ENCODE measurements at places on chromosomes 6 and 20. TPM values are rescaled to one million over a fixed set of nuclear protein-coding genes. Genes with fewer than 3 reads are reported as not detected.

DNA sequence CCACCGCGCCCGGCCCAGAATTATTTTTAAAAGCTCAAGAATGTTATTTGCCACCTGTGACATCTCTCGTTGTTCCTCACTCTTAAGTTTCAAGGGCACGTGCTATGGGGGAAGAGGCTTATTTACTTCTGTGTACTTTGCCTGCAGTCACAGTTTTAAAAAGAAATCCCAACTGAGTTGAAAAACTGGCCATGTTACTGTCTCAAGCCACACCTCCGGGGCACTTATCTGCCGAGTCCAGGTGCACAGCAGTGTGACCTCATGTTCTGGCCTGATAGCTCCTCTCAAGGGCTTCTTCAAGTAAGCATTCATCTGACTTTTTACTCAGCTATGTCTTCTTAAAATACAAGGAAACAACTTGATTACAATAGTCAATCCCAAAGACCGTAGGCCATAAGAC, 34.5 kb downstream of the SHLD1 start:
- DNase-seq = no peak

DNA sequence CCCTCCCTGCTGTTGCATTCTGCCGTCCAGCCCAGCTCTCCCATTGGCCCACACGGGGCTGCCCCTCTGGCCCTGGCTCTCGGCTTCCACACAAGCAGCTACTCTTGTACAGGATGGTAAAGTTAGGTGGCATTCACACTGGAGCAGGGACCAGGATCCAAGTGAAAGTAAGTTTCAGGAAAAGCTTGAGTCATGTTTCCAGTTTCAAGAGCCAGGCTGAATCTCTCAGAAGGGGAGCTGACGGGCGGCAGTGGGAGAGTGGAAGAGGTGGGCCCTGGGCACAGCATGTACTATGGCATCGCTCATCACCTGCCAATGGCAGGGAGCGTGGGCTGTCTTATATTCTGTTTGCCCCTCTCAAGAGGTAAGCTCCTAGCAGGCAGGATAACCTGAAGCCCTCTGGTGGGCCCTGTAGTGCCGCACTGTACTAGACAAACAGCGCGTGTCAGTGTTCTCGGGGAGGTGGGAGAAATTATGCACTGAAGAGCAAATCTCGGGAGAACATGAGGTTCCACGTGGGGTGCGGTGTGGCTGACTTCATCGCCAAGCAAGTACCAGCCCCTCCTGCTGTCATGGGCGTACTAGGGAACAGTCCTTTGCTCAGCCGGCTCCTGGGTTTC, 241.5 kb downstream of the NRN1 start:
- no peak for DNase-seq

DNA sequence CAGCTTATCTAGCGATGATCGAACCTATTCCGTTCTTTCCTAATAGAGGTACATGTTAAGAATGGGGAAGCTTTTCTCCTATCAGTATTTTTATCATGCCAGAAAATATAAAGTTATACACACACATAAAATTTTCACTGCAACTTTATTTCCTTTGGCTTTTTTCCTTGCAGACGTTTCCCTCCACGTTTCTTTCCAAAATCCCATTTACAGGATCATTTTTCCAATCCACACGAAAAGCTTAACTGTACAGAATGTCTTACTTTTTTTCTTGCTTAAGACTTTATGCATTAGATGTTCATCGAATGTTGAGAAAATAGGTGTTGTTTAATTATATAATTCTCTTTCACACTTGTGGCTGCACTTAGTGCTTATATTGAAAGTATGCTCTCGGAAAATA, 62.9 kb upstream of the HDGFL1 start:
- no peak for DNase-seq

GRCh38 chr6:21437581-21437980, 156.0 kb upstream of the SOX4 start:
- DNase-seq = no peak

GRCh38 chr6:42689371-42689770, 33.0 kb downstream of the PRPH2 start:
- no peak for DNase-seq

DNA sequence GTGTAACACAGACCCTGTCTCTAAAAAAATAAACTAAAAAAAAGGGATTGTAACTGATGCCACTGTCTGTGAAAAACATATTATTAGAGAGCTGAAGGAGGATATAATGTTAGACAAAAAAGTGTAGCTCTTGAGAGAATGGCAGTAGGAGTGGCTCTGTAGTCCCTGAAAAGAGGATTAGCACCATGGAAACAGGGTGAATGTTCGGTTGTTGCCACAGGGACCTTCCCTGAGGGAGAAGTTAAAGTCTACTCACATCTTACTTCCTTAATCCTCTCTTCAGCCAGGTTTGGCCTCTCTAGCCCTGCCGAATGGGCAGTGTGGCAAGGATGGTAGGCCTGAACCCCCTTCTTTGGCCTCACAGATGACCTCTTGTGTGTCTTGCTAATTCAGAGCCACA, 12.1 kb downstream of the SCAND1 start:
- DNase-seq = no peak

- DNase-seq = no peak
These were observed 252.0 kb downstream of the TBX18 start for GRCh38 chr6:84512391-84512790.

DNA sequence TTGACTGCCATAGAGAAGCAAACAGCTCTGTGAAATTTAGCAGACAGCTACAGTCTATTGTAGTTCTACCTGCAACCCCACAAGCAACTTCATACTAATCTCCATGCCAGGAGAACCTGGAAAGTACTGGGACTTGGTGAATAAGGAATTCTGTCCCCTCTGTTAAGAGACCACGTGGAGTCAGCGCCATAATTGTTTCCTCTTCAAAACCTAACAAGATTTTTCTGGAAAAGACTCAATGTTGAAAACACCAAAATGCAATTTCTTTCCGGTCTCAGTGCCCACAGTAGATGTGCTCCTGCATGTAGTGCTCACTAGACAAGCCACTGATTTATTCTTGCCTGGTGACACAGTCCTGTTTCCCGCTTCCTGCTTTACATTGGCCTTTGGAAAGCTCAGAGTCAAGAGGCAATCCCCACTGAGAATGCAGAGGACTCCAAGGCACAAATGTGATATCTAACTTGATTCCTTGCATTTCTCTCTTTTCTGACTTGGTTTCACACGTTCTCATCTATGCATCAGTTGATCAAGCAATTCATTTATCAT, 268.3 kb downstream of the HIVEP2 start:
- DNase-seq = no peak

DNA sequence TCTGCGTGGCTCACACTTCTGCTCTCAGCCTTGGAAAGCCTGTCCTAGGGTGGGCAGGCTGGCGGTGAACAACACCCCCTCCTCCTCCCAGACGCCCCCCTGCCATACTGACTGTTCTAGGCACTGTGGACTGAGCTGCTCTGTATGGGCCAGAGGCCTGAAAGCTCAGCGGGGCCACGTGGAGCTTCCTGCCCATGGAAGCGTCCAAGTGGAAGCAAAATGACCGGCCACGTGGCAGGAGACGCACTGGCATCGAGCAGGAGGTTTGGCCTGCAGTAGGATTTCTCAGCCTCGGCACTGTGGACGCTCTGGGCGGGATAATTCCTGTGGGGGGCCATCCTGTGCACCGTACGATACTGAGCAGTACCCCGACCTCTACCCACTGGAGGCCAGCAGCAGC, 88.7 kb downstream of the GRM4 start:
- no peak for DNase-seq

- no peak for DNase-seq
These were observed 78.6 kb downstream of the TRMT6 start for GRCh38 chr20:5871459-5872410.

DNA sequence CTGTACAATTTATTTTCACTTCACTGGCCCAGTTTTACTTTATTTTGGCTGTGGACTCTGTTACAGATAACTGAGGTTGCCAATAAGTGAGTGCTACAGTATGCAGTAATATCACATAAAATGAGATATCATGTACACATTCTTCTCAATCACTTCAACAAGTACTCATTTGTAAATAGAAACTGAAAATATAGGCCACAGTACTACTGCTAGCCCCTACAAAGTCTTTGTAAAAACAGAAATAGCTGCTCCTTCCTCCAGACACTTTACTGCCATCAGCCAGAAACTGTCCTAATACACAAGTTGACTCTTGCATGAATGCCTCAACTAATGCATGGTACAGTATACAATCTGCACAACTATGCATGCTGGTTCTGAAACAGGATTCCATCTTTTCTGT, 9.2 kb downstream of the DTNBP1 start:
- no peak for DNase-seq

DNA sequence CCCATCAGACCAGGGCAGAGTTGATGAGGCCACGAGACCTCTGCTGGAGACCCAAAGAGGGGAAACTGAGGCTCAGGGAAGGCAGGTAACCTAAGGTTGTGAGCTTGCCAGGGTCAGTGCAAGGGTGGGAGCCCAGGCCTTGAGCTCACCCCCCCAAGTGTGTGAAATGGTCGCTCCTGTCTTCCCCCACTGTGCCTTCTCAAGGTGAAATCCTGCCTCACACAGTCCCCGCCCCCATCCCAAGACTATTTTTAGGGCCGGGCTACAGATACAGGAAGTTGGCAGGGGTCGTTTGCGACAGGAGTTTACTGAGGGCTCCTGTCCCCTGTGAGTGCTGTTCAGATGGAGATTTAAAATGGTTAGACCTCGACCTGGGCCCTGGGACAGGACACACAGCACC, 18.7 kb upstream of the GATA5 start:
- DNase-seq = no peak

GRCh38 chr20:48550814-48551213, 277.0 kb downstream of the PREX1 start:
- no peak for DNase-seq

DNA sequence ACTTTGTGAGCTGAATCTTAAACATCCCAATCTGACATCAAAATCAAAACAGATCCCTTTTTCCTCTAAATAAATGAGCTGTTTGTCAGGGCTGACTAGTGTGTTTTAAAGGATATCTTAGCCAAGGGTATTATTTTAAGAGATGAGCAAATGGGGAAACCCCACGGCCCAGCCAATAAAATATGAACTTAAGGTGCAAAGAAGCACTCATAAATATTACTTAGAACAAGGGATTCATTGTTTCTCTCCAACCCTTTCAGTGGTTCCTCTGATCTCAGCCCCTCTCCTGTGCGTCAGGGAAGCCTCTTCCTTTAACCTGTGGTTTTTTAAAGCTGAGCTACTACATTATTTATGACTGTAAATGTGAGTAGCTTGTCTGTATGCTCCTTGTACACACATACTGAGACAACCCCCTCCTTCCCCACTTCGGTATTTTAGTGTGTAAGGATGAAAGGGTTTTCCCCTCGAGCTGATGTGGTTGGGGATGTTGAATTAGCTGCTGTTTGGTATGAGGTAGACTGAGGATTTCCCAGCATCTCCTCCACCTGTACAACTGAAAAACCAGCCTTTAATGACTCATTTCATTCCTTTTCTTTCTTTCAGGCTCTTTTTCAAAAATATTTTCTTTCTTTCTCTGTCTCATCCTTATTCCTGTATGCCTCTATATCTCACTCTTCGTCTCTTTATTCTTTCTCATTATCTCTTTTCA, 6.5 kb downstream of the BMP5 start:
- DNase-seq = no peak

DNA sequence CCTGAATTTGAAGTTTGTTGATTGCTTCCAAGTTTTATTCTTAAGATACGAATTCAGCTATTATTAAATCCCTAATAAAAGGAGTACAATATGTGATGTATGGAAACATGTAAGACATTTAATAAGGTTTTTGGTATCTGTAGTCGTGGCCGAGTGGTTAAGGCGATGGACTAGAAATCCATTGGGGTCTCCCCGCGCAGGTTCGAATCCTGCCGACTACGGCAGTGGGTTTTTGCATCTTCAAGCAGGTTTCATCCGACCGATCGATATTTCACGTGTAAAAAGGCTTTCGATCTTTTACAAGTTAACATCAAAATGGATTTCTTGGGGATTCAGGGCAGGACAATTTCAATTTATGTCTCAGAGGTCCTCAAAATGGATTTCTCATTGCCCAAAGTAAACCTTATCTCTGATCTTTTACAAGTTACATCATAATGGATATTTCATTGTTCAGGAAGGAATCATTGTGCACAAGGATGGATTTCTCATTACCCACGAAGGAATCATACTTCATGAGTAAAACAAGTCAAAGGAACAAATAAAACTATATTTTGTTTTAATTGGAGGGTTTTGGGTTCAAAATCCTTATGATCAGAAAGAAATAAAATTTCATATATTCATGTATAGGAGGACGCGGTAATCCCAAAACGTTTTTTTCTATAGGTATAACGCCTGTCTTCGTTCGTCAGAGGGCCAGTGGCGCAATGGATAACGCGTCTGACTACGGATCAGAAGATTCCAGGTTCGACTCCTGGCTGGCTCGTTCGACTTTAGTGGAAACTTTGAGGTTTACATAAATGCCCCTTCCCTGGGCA, 37.3 kb upstream of the BTN3A2 start:
- no peak for DNase-seq

- DNase-seq = no peak
These were observed 2.5 kb downstream of the MYLK4 start for GRCh38 chr6:2748183-2748582.

GRCh38 chr6:31700740-31701401, 2.3 kb downstream of the ABHD16A start:
- no peak for DNase-seq

DNA sequence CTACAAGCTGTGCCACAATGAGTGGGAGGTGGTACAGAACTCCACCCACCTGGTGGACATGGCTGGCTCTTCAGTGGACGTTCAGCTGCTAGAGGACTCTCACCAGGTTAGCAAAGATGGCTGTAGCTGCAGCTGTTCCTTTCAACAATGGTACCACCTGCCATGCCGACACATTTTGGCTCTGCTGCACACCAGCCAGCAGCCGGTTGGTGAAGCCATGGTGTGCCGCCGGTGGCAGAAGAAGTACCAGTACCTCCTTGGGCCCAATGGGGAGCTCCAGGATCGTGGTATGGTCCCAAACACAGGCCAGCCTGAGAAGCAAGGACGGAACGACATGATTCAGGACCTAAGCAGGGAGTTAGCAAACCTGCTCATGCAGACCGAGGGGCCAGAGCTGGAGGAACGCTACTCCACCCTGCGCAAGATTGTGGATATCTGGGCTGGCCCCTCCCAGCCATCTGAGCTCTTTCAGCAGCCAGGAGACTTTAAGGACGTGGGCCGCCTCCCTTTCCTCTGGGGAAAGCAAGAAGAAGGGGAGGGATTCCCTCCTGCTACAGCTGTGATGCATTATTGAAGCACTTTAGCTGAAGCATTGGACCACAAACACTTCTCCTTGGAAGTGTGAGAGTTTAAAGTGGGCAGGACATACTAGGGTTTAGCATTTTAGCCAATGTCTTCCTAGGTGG, 2.8 kb upstream of the ZSWIM1 start:
- DNase-seq = no peak

DNA sequence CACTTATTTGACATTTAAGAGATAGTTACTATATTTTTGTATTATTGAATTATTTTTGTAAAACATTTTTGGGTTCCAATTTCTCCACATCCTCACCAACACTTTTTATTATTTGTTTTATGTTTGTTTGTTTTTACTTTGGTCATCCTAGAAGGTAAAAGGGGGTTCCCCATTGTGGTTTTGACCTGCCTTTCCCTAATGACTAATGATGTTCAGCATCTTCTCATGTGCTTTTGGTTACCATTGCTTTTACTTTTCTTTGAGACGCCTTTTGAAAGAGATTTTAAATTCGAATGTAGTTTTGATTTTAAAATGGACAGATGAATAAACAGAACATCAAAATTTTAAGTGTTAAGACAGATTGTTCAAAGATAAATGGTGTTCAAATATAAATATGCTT, 46.9 kb downstream of the AK9 start:
- no peak for DNase-seq

The C20orf204 gene
- polyA plus RNA-seq = 0.56 TPM

The LGSN gene
- polyA plus RNA-seq = 0.52 TPM

The LIN28B gene
- polyA plus RNA-seq = 0.39 TPM

The GRM4 gene
- 0.53 TPM for polyA plus RNA-seq

The TMEM63B gene
- 34.7 TPM for polyA plus RNA-seq

The HCRTR2 gene
- 0.22 TPM for polyA plus RNA-seq

The GABRR1 gene
- polyA plus RNA-seq = 2.9 TPM

The EPPIN gene
- 0.20 TPM for polyA plus RNA-seq

Data from renal cortex interstitium (tissue), 15 donors.